Femur (tissue), 1 donor: ENCODE measurements at places on chromosomes 13 and 19.

GRCh38 chr19:12230751-12231733, 63.6 kb downstream of the ZNF44 start:
- DNase-seq: no peak

DNA sequence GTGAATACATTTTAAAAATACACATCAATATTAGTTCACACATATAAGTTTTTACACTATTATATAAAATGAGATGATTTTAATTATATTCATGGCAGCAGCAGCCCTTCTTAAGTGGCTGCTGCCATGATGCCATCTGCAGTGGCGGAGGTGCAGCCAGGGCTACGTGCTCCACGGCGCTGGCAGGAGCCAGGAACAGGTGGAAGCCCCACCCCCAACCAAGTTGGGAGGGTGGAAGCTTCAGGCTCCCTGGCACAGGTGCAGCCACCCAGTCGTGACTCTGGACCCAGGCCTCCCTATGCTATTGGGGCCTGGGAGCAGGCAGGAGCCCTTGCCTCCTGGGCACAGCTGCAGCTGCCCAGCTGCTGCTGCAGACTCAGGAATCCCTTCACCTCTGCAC, 646.9 kb upstream of the PCDH9 start:
- no peak for DNase-seq

DNA sequence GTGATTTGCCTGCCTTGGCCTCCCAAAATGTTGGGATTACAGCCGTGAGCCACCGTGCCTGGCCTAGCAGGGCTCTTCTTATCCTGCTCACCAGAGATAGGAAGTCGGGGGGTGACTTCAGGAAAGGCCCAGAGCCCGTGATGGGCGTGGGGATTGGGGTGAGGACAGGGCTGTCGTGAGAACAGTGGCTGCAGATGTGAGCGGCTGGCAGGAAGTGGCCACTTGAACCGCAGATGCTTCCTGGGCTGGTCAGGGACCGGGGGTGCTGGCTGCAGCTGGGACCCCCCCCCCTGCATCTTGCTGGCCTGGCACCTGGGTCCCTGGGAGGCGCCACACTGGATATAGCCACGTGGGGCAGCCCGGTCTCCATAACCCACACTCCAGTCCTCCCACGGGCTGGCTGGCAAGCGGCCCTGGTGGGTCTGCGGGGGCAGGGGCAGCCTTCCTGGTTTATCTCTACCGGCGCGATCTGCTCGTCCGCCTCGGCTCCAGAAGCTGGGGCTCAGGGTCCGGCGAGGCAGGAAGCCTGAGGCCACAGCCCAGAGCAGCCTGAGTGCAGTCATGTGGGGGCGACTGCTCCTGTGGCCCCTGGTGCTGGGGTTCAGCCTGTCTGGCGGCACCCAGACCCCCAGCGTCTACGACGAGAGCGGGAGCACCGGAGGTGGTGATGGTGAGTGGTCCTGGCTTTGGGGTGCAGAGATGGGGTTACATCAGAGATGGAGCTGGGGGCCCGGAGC, at the start of gene F2RL3:
Gene F2RL3, plus strand, starts transcription at position 371 of the 737 bp plus-strand sequence. Its CDS starts 191 bp downstream, at position 562.
- peak; percentile 71 for DNase-seq

GRCh38 chr19:912181-913079, 589 bp downstream of the R3HDM4 start:
- peak; percentile 64 for DNase-seq

DNA sequence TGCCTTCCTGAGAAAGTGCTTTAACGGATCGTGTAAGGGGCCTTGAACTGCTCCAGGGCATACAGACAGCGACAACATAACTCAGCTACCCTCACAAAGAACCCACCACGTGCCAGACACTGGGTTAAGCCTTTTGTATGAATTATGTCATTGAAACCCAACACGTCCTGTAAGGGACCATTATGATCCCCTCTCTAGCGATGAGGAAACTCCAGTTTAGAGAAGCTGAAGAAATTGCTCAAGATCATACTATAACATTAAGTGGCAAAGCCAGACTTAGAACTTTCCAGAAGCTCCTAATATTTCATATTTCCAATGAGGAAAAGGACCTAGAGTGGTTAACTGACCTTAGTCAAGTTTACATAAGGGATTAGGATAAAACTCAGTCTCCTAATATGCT, 57.0 kb upstream of the RAP2A start:
- no peak for DNase-seq

- DNase-seq: peak; percentile 60
Measured at GRCh38 chr13:78589206-78589605, 14.1 kb downstream of the POU4F1 start.

DNA sequence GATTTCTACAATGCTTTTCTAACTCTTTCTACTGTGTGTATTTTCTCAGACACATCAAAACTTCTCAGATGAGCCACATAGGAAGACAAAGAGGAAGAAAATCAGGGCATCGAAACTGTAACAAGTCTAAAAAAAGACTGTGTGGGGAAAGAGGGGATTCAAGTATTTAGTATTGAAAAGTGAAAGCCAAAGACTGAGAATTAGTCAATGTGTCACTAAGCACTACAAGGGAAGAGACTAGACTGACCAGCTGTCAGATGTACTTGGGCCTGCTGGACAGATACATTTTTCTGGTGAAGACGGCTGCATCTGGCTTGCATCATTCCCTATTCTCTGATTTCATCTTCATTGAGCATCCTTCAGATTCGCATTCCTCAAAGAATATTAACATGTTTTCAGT, 25.4 kb downstream of the COMMD6 start:
- no peak for DNase-seq

GRCh38 chr13:40992678-40993518, 26.2 kb downstream of the ELF1 start:
- peak; percentile 33 for DNase-seq

DNA sequence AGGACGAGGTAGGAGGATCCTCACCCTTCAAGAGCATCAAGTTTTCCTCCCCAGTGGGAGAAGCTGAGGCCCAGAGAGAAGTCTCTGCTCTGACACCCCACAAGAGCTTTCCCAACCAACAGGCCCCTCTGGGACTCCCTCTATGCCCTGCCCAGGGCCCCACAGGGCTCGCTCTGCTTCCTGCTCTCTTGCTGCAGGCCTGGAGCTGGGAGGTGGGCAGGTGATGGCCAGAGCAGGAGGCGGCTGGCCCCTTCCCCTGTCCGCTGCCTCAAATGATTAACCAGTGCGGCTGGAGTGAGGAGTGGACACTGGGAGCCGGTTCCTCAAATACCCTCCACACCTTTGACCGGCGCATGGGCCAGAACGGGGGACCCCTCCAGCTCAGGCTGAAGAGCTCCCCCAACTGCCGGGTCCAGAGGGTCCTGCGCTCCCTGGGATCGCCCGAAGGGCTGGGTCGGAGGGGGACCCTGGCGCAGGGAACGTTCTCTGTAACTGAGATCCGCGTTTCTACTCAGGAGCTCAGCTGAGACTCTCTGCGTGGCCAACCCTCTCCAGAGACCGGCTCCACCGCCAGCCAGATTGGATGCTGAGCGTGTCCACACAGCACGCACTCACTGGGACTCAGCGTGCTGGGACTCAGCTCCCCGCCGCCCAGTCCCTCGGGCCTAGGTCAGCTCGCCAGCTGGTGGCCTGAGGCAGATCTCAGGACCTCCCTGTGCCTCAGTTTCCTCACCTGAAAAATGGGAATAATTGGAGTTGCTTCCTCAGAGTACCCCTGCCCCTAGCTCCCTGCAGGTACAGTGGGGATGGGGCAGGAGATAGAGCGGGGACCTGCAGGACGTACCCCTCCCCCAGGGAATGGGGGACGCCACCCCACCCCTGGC, 6.7 kb upstream of the ONECUT3 start:
- no peak for DNase-seq

GRCh38 chr19:5137571-5138124, 168.7 kb downstream of the KDM4B start:
- DNase-seq: no peak

DNA sequence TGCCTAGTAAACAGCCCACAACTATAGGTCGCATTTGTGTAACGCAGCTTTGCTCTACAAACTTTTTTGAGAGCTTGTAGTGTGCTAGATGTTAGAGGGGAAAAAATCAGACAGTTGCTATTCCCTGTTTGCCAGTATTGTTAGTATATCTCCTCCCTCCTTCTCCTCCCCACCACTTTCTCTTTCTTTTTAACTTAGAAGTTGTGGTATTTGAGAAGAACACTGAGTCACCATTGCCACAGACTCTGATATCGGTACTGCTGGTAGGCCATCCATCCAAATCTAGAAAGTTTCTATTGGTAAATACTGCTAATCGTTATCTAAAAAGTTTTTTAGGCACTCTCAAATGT, 666 bp downstream of the POMP start:
- no peak for DNase-seq

DNA sequence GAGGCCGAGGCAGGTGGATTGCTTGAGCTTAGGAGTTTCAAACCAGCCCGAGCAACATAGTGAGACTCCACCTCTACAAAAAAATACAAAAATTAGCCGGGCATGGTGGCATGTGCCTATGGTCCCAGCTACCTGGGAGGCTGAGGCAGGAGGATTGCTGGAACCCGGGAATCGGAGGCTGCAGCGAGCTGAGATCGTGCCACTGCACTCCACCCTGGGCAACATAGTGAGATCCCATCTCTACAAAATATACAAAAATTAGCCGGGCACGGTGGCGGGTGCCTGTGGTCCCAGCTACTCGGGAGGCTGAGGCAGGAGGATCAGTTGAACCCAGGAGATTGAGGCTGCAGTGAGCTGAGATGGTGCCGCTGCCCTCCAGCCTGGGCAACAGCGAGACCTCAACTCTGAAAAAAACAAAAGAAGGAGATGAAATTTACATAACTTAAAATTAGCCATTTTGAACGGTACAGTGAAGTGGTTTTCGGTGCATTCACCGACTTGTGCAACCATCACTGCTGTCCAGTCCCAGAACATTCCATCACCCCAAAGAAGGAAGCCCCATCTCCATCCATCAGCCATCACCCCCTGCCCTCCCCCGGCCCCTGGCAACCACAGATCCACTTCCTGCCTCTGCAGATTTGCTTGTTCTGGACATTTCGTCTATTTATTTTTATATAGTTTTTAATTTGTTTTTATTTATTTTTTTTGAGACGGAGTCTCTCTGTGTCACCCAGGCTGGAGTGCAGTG, 1.6 kb upstream of the AZU1 start:
- DNase-seq: no peak

DNA sequence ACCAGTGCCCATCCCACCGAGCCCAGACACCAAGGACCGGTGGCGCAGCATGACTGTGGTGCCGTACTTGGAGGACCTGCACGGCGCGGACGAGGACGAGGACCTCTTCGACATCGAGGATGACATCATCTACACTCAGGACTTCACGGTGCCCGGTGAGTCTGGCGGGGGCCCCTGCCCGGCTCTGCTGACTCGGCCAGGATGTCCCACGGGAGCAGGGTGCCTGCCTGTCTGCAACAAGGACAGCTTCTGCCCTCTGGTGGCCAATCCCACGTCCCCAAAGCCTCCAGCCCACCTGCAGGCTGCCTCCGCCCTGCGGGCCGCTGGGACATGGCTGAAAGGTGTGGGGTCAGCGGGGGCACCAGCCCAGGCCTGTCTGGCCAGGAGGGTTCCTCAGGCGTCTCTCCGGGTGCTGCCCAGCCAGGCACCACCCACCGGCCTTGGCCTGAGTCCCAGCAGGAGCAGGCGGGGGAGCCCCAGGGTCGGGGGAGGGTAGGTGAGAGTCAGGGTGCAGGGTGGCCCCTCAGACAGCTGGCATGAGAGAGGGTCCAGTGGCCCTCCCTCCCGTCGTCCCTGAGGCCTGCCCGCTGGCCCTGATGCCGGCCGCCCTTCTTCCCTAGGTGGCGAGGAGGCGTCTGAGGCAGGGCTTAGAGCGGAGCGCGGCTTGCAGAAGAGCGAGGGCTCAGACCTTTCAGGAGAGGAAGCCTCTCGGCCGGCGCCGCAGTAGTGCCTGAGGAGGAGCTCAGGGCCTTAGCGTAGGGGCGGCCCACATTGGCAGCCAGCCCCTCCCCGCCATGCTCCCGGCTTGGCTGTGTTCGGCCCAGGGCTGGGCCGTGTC, 14.6 kb downstream of the CBARP start:
- no peak for DNase-seq

- no peak for DNase-seq
Measured at GRCh38 chr19:1055886-1056620, 10.9 kb upstream of the ARHGAP45 start.

GRCh38 chr13:44096901-44097300, 217.2 kb downstream of the LACC1 start:
- DNase-seq: no peak

DNA sequence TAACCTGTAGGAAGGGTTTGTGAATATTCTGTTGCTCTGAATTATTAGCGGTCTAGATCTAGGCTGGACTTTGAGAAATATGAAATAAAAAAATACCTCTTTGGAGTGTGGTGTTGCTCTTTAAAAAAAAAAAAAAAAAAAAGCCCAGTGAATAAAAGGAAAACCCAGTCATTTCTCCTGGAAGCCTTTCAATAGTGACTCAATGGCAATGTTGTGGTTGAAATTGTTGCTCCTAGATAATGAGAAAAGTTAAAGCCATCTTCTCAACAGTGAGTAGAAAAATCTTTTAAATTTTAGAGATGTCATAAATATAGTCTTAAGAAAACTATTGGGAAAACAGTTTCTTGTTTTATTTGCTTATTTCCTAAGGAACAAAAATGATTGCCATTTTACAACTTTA, 135.3 kb downstream of the RFC3 start:
- no peak for DNase-seq

DNA sequence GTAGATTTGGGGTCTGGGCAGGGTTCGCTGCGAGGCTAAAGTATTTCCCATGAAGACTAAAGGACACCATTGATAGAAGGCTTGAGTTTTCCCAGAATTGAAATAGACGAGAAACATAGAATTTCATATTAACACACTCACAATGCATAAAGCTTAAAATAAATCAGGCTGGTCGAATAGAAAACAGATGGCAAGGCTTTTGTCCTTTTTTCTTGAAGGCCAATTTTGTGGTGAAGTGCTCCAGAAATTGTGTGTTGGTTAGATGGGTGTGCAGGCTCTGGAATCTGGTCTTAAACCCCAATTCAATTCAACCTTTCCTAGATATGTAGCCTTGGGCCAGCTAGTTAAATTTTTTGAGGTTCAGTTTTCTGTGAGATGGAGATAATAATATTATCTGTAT, 56.9 kb upstream of the LRCH1 start:
- no peak for DNase-seq

DNA sequence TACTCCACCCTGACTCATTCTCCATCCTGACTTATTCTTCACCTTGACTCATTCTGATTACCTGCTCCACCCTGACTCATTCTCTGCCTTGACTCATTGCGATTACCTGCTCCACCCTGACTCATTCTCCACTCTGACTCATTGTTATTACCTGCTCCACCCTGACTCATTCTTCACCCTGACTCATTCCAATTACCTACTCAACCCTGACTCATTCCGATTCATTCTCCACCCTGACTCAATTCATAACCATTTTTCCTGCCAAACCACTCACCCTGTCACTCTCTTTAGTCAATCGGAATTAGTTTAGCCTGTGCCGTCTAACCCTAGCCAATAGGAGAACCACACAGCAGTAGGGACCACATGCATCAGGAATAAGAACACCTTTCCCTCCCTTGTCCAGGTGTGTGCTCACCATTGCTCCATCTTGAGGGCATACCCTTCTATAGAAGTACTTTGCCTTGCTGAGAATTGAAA, 1227.4 kb upstream of the PCDH20 start:
- DNase-seq: no peak

DNA sequence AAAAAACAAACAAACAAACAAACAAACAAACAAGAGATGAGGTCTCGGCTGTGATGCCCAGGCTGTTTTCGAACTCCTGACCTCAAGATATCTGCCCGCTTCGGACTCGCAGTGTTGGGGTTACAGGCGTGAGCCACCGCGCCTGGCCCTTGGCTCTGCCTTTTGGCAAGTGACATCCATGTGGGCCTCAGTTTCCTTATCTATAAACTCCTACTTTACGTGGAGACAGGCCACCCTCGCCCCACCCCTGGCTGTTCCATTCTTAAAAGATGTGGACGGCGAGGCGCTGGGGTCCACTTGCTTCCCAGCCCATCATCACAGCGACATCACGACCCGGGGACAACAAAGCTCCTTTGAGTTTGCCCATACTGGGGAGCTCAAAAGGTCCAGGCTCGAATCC, 1.7 kb downstream of the TSSK6 start:
- DNase-seq: no peak
